Renal pelvis (tissue), 12 donors: ENCODE measurements at places on chromosomes 5 and 9. TPM values are rescaled to one million over a fixed set of nuclear protein-coding genes. Genes with fewer than 3 reads are reported as not detected.

The ITK gene
- polyA plus RNA-seq = 0.22 TPM

- no peak for DNase-seq
Measured at GRCh38 chr9:86337469-86338108, 16.6 kb downstream of the TUT7 start.

The SPAG8 gene
- polyA plus RNA-seq = 5.5 TPM

The SYK gene
- 35.7 TPM for polyA plus RNA-seq

DNA sequence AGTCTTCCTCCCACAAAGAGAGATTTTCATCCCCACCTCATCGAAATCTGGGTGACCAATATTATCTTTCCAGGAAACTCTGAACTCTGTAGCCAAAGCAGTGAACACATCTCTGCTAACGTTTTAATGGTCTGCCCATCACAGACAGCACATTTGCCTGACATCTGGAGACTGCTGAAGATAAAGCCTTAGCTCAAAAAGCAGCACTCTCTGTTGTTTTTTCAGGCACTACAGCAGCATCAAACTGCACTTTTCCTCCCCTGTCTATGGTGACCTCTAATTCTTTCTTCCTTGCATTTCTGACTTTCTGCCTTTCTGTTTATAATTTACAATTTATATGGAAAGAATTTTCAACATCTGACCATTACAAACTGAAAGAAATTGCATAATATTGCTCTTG, 66.8 kb downstream of the RAB3C start:
- DNase-seq = no peak

- DNase-seq = no peak
Measured at GRCh38 chr5:98416541-98416940, 356.9 kb upstream of the RGMB start.
